ENCODE measurements at places on chromosomes 11 and 22.

DNA sequence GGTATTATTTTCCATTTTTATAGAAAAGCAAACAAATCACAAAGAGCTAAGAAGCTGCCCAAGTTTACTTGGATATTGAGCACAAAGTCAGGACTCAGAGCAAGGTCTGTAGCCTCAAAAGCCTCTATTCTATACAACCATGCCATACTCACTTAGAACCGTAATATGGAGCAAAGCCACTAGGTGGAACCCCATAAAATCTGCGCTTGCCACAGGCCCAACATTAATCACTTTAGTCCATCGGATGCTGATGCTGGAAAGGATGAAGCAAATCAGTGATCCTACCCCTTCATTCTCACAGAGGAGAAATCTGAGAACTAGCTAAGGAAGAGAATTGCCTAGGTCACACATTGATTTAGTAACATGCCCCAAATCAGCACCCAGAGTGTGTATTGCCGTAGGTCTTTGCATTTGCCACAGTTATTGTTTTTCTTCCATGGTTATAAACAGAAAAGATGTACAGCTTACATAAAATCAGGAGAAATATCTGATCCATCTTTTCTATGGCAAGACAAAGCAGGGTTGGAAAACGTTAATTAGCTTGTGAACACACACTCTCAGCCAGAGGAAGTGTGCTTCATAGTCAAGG lies 56.7 kb upstream of the RAB38 start:
- peak; percentile 23 for DNase-seq

GRCh38 chr11:119018074-119018938 lies at the start of the genes RPS25 and TRAPPC4:
Gene RPS25 (minus strand): TSS chr11:119018343. CDS start chr11:119018284, 59 bp downstream.
Gene TRAPPC4 (plus strand): TSS chr11:119018766. CDS start chr11:119018796, 30 bp downstream.
- peak; percentile 88 for DNase-seq

DNA sequence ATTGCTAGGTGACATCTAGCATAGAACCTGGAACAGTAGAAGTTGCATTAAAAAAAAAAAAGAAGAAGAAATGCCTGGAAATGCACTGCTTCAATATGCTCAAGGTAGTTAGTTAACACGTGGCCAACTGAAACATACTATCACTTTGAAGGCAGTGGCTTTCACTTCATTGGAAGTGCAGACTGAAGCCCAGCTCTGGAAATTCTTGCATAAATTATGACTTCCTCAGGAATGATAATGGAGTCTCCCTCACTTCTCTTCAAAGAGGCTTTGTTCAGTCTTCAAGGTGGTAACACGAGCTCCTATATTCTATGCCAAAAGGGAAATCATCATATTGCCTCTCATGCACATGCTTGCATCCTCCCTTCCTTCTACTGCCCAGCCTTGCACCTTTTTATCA lies 715.9 kb upstream of the API5 start:
- DNase-seq, result no peak

- DNase-seq, result peak; percentile 17
These were observed 148.2 kb upstream of the SNX19 start for GRCh38 chr11:131064373-131064991.

GRCh38 chr22:17684245-17684644 lies 45.7 kb downstream of the BCL2L13 start:
- DNase-seq, result no peak

GRCh38 chr22:46754110-46754799 lies 8.2 kb upstream of the TBC1D22A start:
- DNase-seq, result peak; percentile 96

GRCh38 chr11:106086135-106086534 lies 8.7 kb downstream of the AASDHPPT start:
- no peak for DNase-seq

GRCh38 chr22:46942799-46943785 lies 180.6 kb downstream of the TBC1D22A start:
- DNase-seq, result no peak

DNA sequence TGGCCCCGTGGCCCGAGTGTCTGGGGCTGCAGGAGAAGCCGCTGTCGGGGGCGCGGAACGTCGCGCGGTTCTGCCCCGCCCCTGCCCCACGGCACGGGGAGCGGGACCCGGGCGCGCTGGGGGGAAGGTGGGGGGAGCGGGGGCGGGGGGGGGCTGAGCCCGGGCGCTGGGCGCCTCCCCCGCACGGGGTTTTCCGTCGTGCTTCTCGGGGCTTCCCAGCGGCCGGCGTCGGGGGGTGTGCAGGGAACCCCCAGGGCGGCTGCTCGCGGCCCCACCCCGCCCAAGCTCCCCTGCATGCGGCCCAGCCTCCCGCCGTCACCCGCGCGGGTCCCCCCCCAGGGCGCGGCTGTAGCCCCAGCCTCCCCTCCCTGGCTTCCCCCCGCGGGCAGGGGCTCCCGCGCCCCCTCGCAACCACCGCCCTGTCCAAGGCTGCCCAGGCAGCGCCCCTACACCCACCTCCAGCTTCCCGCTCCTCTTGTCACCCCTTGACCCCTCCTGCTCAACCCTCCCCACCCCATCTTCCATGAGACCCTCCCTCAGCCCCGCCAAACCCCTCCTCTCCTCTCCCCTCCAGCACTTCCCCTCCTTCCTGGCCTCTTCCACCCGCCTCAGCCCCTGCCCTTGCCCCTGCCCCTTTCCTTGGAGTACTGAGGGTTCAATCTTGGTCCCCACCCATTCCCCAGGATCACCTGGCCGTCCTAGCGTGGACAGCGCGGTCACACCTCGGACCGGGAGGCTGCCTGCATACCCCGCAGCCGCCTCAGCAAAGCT lies 1.7 kb downstream of the IL17REL start:
- DNase-seq, result no peak

DNA sequence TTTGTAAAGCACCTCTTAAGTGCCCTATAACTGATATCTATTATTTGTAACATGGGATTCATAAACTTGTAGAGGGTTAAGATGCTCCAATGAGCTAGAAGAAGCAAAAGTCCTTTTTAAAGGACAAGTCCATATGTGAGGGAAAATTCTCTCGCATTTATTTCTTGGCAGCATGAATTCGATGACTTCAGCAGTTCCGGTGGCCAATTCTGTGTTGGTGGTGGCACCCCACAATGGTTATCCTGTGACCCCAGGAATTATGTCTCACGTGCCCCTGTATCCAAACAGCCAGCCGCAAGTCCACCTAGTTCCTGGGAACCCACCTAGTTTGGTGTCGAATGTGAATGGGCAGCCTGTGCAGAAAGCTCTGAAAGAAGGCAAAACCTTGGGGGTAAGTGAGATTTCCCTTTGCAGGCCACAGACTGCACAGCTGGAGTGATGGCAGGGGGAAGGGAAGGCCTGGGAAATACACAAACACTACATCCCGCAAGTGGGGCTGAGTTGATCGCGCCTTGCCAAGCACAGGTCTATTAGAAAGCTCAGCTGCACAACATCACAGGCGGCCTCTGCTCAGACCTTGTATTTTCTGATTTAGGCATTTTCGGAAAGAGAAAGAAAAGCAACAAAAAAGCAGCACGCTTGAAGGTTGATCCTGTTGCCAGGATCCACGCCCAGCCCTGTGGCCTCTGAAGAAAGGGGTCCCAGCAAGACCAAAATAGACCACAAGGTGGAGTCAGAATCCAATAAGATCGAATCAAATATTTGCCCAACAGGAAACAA lies 1.5 kb downstream of the MS4A8 start:
- no peak for DNase-seq

DNA sequence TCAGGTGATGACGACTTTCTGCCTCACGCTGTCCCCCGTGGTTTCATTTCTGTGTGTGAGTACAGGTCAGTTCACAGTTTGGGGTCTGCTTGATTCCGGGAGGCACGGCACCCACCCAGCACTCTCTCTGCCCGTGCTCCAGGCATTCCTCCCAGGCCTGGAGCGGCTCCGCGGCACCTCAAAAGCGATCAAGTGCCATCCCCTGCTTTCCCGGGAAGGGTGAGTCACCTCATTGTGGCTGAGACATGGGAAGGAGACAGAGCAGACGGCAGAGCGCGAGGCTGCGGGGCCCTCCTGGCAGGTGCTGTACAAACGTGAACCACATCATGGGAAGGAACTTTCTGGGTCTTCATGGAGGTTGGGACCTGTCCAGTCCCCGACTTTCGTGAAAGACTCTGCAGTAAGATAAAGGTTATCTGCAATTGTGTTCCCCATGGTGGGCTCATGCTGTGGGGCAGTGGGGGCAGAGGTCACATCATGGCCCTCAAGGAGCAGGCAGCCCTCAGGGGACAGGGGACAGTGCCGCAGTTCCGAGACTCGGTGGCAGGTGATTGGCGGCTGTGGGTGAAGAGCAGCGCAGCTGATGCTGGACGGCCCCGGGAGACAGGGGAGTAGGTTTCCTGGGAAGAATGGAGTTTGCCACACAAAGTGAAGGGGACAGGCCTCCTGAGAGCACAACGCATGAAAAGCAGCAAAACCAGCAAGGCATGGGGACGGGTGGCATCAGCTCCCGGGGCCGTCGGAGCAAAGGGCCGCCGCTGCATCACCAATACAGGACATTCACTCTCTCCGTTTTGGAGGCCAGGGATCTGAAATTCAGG lies 65.3 kb downstream of the CELSR1 start:
- DNase-seq, result peak; percentile 50

DNA sequence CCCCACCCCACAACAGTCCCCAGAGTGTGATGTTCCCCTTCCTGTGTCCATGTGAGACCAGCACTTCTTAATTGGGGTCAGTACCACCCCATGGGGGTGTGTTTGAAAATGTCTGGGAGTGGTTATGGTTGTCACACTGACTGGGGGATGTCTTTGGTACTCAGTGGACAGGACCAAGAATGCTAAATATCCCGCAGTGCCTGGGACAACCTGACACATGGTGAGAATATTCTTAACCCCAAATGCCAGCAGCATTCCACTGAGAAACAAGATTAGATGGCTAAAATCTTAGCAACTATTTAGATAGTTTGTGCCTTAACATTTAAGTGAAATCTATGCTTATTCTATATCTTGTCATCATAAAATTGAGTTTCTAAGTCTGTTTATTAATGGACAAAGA lies 177.5 kb upstream of the ZBED5 start:
- no peak for DNase-seq

DNA sequence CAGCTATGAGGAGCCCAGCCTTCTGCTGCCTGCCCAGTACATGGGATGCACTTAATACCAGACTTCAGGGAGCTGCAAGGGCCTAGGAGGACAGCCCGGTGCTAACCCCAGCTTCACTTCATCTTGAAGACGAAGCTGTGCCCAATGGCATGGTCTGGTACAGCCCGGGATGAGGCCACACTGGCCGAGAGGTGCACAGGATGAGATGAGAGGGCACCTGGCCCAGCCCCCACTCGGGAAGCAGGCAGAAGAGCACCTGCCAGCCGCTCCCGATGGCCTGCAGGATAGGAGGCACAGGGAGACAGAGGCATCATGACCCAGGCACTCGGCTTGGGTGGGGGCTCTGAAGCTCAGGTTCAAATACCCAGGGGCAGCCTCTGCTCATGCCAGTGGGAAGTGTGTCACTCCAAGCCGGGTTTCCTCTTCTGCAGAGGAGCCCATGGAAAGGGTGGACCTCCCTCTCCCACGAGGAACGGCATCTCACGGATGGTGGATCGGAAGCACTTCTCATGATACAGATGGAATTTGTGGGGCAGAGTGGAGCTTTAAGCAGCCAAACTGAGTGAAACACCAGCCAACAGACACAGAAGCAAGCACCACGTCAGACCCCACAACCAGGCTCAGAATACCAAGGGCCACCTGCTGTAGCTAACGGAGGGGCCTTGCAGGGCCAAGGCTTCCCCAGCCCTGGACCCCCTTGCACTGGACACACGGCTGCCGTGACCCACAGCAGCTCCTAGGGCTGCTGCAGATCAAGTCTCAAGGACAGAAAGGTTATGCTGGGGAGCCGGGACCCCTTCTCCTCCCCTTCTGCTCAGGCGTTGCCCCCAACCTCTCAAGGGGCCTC lies 875.2 kb downstream of the BRD1 start:
- DNase-seq, result no peak

GRCh38 chr22:17888855-17889254 lies 114.6 kb upstream of the BID start:
- DNase-seq, result no peak

DNA sequence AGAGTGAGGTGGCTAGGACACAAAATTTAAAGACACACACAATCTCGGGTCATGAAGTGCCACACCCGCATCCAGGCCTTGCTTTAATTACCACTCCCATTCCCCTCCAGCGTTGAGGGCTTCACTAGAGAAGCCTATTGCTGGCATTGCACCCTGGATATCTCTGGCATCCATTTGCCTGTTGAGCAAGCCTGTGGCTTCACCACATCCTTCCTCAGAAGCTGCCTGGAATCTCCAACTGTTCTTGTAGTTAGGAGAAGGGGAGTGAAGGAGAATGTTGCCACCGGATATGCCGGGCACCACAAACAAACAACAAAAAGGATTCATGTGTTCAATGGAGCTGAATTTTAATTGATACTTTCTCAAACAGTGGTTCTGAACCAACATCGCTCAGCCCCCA lies 34.4 kb upstream of the RCN1 start:
- no peak for DNase-seq

DNA sequence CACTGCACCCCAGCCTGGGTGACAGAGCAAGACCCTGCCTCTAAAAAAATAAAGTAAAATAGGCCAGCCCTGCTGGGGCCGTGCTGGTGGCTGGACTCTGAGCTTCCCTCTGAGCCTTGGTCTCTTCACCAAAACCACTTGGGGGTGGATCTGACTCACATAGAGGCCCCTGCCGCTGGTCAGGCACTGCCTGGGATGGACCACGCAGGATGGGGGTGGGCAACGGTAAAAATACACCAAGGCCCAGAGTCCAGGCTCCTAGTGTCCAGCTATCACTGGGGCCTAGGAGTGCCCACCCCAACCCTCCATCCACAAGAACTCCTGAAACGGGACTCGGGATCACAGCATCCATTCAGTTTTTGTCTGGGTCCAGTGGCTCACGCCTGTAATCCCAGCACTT lies 12.3 kb upstream of the UPK3A start:
- DNase-seq, result no peak

DNA sequence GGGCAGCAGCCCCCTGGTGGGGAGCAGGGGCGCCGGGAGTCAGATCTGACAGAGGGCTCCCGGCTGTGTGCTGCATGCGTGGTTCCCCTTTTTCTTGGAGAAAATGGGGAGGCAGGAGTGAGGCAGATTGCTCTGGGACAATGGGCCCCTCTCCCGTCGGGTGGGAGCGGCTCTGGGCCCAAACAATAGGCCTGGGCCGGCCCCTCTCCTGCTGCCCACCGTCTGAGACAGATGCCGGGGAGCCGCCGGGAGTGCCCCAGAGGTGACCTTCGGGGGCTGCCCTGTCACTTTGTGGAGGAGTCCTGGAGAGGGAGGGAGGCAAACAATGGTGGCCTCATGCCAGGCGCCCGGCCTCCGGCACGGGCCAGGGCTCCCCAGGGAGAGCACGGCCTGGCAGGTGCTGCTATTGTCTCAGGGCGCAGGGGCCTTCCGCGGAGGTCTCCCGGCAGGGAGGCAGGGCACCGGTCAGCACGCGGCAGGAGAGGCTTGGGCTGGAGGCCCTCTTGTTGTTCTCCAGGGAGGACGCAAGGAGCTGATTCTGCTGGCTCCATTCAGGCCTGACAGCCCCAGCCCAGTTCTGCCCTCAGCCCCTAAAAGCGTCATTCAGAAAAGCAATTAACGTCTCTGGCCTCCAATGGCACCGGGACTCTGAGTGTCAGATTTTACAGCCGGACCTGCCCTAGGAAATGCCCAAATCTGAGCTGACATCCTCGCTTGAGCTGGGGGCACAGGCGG lies 44.8 kb downstream of the SMIM38 start:
- DNase-seq, result no peak

Data from RCC 7860 (cell line).